ENCODE measurements at places on chromosomes 5 and 9.

DNA sequence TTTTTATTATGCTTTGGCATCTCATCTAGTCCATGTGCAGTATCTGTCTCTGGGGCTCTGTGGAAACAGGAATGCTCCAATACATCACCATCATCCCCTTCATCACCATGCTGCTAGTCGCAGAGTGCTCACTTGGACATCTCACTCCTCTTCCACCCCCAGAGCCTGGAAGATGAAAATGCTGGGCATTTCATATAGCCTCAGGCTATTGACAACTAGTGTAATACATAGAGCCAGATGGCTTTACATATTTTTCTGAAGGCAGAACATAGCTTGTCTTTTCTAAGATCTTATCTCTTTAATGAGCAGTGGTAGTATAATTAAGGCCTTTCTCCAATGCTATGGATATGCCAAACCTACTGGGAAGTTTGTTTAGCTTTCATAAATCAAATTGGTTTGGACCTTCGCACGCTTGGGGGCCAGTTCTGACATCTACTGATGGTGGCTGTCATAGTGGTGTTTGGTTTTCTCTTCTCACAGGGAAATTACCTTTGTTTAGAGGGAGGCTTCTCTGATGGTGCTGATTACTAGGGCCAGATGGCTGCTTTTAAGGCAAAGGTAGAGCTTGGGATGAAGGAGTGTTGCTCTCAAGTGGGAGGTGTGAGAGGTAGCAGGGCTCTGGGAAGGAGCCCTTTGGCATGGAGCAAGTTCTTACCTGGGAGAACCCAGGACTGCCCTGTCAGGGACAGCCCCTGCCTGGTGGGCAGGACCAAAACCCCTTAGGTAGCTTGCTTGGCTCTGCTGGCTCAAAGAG lies 63.1 kb upstream of the CXCL14 start:
- DNase-seq, result no peak

DNA sequence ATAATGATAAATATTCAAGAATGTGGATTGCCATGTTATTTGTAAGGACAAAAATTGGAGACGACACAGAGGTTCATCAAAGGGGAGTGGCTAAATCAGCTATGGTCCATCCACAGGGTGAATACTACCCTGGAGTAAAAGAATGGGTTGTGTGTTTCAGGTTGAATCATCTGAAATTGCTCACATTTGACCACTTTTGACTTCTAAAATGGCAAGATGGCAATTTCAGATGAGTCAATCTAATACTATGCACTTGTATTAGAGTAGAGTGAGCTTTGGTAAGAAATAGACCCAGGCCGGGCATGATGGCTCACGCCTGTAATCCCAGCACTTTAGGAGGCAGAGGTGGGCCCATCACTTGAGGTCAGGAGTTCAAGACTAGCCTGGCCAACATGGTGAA lies 131.8 kb downstream of the GAPVD1 start:
- DNase-seq, result no peak

DNA sequence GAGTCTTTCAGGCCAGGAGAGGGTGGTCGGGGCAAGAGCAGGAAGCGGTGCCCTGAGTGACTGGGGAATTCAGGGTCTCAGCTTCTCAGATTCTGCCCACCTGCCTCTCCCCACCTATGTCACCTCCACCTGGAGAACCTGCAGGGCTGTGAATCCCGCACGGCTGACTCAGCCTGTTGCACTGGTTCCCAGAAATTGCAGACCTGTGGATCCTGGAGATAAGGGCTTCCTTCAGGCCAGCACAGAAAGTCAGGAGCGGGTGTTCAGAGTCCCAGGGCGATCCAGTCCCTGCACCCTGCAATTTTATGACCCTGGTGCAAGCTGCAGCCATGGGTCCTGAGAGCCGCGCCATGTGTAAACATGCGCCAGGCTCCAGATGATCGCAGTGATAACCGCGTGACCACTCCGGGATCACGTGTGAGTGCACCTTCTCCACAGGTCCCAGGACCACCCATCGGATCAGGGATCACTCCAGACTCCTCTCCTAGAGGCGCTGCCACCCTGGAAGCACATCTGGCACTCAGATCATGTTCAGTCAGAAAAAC lies 17.8 kb downstream of the IRX4 start:
- DNase-seq, result no peak

GRCh38 chr5:5512543-5512942 lies 90.1 kb downstream of the ICE1 start:
- no peak for DNase-seq

GRCh38 chr5:91291628-91292569 lies 91.2 kb downstream of the ARRDC3 start:
- no peak for DNase-seq

DNA sequence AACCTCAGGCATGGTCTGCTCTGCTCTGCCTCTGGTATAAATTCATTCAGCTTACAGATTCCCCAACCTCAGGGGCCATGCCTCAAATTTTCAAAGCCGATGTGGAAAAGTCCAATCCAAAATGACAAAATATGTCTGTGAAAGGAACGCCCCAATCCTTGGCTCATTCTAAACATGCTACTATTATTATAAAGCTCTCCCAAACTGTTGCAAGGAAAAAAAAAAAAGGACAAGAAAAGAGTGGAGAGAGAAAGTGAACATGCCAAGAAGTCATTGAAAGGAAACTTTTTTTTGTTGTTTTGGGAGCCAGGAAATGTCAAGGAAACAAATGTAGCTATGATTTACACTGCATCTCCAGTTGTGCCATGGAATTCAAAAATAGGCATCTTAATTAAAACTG lies 3.8 kb downstream of the COL23A1 start:
- no peak for DNase-seq

DNA sequence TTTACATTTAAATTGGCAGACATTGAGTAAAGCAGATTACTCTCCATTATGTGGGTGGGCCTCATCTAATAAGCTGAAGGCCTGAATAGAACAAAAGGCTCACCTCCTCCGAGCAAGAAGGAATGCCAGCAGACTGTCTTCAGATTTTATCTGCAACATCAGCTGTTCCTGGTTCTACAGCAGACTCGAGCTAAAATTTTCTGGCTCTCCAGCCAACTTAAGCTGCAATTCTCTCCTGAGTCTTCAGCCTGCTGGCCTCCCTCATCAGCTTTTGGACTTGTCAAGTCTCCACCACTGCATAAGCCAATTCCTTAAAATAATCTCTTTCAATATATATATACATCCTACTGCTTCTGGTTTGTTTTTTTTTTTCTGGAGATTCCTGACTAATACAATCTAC lies 12.5 kb downstream of the TRPM3 start:
- no peak for DNase-seq

Measured in right forelimb (tissue), 1 donor.